ENCODE measurements at places on chromosomes 7 and 10.

- H3K36me3 ChIP-seq: no peaks in the 10 kb centered on the region
- DNase-seq: no peak
- no peak overlapping the region for H3K4me3 ChIP-seq
- H3K27ac ChIP-seq: no peak overlapping the region
- H3K27me3 ChIP-seq: peaks cover 12% of the 10 kb centered on the region
Observed at GRCh38 chr7:136870866-136871487, 2.5 kb downstream of the CHRM2 start.

- DNase-seq: no peak
- no peaks in the 10 kb centered on the region for H3K4me1 ChIP-seq
- H3K4me3 ChIP-seq: no peak overlapping the region
- no peak overlapping the region for H3K27ac ChIP-seq
Observed at GRCh38 chr7:11751315-11751714, 80.7 kb downstream of the THSD7A start.

DNA sequence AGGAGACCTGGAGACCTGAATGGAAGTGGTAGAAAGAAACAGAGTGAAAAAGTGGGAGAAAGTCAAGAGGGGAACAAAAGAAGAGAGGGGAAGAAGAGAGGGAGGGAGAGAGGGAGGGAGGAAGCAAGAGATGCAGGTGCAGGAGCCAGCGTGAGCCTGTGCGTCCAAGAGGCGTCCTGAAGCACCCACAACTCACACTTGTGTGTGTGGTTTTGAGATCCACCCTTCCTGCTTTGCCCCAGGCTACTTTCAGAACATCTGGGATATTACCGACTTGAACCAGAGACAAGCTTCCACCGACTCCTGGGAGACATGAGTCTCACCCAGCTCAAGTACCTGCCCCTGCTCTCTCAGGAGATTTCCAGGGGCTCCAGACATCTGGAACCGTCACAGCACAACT lies 9.8 kb downstream of the AFAP1L2 start:
- no peaks in the 10 kb centered on the region for H3K36me3 ChIP-seq
- no peaks in the 10 kb centered on the region for H3K27me3 ChIP-seq
- no peak overlapping the region for H3K4me3 ChIP-seq

GRCh38 chr10:59181668-59182067 lies 5.2 kb downstream of the PHYHIPL start:
- H3K36me3 ChIP-seq: no peaks in the 10 kb centered on the region
- H3K4me3 ChIP-seq: no peak overlapping the region
- no peak overlapping the region for H3K27ac ChIP-seq
- H3K4me1 ChIP-seq: peaks cover 6% of the 10 kb centered on the region
- no peaks in the 10 kb centered on the region for H3K27me3 ChIP-seq

Data from liver (tissue), 10 donors.